ENCODE measurements at places on chromosomes 13 and 19. TPM values are rescaled to one million over a fixed set of nuclear protein-coding genes. Genes with fewer than 3 reads are reported as not detected.

ADGRE3 gene
- total RNA-seq, result not detected

LGALS14 gene
- total RNA-seq, result 4.9 TPM

OR4F17 gene
- not detected for total RNA-seq

QPCTL gene
- 22.6 TPM for total RNA-seq

KLK2 gene
- 1.6 TPM for total RNA-seq

ARMC6 gene
- 45.3 TPM for total RNA-seq

DNA sequence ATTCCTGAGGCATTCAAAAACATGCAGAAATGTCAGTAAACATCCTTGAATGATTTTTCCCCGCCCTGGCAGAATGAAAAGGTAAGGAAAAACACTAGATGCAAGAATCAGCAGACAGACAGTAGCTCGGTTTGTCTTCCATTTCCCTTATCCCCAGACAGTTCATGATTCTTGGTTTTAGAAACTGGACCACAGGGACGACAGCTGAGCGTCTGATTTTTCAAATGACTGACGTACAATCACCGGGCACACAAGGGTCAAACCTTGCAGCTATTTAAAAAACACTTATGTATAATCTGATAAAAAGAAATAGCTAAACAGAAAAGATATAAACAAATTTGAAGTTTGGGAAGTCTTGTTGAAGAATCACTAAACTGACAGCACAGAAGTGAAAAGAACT is 47.1 kb downstream of the DCLK1 start:
- H3K4me1 ChIP-seq, result no peaks in the 10 kb centered on the region
- no peak overlapping the region for H3K27ac ChIP-seq
- no peaks in the 10 kb centered on the region for H3K36me3 ChIP-seq

DNA sequence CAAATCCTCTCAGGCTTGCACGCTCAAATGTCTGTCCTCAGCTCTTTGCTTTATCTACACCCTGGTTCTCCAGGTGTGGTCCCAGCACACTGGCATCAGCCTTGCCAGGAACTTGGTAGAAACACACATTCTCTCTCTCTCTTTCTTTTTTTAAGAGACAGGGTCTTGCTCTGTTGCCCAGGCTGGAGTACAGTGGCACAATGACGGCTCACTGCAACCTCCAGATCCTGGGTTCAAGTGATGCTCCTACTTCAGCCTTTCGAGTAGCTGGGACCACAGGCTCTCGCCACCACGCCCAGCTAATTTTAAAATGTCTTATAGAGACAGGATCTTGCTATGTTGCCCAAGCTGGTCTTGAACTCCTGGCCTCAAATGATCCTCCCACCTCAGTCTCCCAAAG is 20.8 kb downstream of the ADGRL1 start:
- H3K27ac ChIP-seq, result no peak overlapping the region
- no peaks in the 10 kb centered on the region for H3K4me1 ChIP-seq
- H3K36me3 ChIP-seq, result no peaks in the 10 kb centered on the region
- H3K4me3 ChIP-seq, result no peak overlapping the region
- DNase-seq, result no peak

DNA sequence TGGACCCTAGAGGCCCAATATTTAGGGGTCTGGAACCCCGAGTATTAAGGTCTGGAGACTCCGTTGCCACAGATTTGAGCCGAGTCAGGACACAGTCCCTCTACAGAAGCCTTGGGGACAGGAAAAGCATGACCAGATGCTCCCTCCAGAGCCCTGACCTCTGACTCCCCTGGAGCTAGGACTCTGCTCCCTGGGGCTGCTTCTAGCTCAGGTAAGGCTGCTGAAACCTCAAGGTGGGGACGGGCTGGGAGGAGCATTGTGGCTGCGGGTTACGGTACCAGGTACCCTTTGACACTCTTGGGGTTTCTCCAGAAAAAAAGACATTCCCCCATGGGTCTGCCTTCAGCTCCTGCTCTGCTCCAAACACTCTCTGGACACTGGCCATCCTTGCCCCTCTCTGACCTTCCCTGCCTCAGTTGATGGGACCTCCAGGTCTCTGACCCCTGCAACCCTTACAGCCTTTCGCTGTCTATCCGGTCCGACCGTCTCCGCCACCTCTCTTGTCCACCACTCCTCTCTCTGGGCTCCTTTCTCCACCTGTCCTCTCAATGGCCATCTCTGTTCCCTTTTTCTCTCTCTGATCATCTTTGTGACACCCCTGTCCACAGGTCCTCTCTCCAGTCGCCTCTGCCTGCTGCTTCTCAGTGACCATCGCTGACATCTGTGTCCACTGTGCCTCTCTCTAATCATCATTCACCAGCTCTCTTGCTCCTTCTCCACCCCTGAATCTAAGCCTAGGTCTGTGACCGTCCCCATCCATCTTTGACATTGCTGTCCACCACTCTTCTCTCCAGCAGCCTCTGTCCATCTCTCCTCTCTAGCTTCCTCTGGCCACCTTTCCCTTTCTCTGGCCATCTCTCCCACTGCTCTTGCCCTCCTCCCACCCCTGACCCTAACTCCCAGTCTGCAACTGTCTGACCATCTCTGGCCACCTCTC is 1.4 kb downstream of the LRFN3 start:
- DNase-seq, result no peak
- no peaks in the 10 kb centered on the region for H3K4me1 ChIP-seq
- H3K27me3 ChIP-seq, result no peaks in the 10 kb centered on the region
- no peak overlapping the region for H3K27ac ChIP-seq
- peak overlapping the region; percentile 75 for H3K4me3 ChIP-seq
- H3K36me3 ChIP-seq, result no peaks in the 10 kb centered on the region

- DNase-seq, result no peak
- no peaks in the 10 kb centered on the region for H3K27me3 ChIP-seq
- H3K36me3 ChIP-seq, result no peaks in the 10 kb centered on the region
- no peak overlapping the region for H3K4me3 ChIP-seq
Observed at GRCh38 chr13:27835799-27836198, 43.5 kb downstream of the GSX1 start.

DNA sequence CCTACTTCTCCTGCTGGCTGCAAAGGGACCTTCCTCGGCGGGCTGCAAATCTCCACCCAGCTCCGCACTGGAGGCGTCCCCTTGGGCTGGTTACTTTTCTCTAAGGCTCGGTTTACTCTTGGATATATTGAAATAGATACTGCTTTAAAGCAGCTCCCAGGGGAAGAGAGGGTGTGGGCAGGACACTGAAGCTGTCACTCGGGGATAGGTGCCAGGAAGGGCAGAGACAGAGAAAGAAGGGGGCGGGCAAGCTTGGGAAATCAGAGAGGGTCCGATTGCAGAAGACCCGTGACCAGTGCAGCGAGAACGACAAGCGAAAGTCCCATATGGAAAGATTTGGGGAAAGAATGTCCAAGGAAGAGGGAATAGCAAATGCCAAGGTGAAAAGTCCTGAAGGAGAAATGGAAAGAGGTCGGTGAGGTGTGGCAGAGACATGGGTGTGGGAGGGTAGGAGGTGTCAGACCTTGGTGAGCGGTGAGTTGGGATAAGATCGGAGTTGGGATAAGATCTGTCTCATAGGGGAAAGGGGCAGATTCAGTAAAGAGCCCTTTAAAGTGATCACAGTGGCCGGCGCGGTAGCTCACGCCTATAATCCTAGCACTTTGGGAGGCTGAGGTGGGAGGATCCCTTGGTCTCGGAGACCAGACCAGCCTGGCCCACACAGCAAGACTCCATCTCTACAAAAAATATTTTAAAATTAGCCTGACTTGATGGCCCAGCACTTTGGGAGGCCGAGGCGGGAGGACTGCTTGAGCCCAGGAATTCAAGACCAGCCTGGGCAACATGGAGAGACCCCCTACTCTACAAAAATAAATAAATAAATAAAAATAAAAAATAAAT is 618 bp downstream of the THSD8 start:
- no peak overlapping the region for H3K27ac ChIP-seq
- H3K27me3 ChIP-seq, result no peaks in the 10 kb centered on the region
- no peak for DNase-seq
- peak overlapping the region; percentile 95 for H3K4me3 ChIP-seq
- H3K36me3 ChIP-seq, result peaks cover 1% of the 10 kb centered on the region

GRCh38 chr19:34881982-34882381 is 44.7 kb upstream of the ZNF30 start:
- H3K27ac ChIP-seq, result no peak overlapping the region
- H3K4me1 ChIP-seq, result no peaks in the 10 kb centered on the region
- H3K36me3 ChIP-seq, result no peaks in the 10 kb centered on the region
- no peak for DNase-seq

DNA sequence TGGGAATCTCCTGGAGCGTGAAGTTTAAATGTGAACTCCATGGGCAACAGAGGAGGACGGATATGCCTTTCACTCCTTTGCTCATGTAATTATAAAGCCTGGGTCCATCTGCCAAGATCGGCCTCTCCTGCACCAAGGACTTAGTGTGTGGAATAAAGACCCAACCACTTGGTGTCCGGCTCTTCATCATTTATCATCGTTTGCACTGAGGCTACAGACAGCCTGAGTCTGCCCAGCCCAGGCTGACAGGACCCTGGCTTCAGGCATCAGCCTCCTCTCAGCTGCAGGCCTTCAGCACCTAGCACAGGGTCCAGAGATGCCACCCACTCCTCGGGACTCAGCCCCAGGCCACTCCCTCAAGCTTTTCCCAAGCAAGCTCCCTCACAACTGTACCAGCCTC is 206.8 kb upstream of the IPO5 start:
- no peaks in the 10 kb centered on the region for H3K36me3 ChIP-seq
- H3K4me3 ChIP-seq, result no peak overlapping the region
- no peak for DNase-seq
- no peaks in the 10 kb centered on the region for H3K4me1 ChIP-seq
- no peaks in the 10 kb centered on the region for H3K27me3 ChIP-seq

GRCh38 chr13:23822252-23822824 is 66.9 kb downstream of the MIPEP start:
- H3K36me3 ChIP-seq, result no peaks in the 10 kb centered on the region
- DNase-seq, result no peak
- H3K27ac ChIP-seq, result no peak overlapping the region
- H3K4me1 ChIP-seq, result no peaks in the 10 kb centered on the region
- H3K4me3 ChIP-seq, result no peak overlapping the region

GRCh38 chr13:61275736-61276135 is 139.9 kb downstream of the PCDH20 start:
- H3K27me3 ChIP-seq, result no peaks in the 10 kb centered on the region
- H3K4me3 ChIP-seq, result no peak overlapping the region

- H3K4me3 ChIP-seq, result no peak overlapping the region
- no peaks in the 10 kb centered on the region for H3K4me1 ChIP-seq
- DNase-seq, result no peak
- H3K27me3 ChIP-seq, result no peaks in the 10 kb centered on the region
- no peak overlapping the region for H3K27ac ChIP-seq
Observed at GRCh38 chr13:76481738-76482137, 404.5 kb downstream of the KCTD12 start.

- H3K4me3 ChIP-seq, result no peak overlapping the region
- no peak overlapping the region for H3K27ac ChIP-seq
- no peaks in the 10 kb centered on the region for H3K4me1 ChIP-seq
- DNase-seq, result no peak
- no peaks in the 10 kb centered on the region for H3K36me3 ChIP-seq
Observed at GRCh38 chr13:31421756-31422155, 222.0 kb downstream of the B3GLCT start.

DNA sequence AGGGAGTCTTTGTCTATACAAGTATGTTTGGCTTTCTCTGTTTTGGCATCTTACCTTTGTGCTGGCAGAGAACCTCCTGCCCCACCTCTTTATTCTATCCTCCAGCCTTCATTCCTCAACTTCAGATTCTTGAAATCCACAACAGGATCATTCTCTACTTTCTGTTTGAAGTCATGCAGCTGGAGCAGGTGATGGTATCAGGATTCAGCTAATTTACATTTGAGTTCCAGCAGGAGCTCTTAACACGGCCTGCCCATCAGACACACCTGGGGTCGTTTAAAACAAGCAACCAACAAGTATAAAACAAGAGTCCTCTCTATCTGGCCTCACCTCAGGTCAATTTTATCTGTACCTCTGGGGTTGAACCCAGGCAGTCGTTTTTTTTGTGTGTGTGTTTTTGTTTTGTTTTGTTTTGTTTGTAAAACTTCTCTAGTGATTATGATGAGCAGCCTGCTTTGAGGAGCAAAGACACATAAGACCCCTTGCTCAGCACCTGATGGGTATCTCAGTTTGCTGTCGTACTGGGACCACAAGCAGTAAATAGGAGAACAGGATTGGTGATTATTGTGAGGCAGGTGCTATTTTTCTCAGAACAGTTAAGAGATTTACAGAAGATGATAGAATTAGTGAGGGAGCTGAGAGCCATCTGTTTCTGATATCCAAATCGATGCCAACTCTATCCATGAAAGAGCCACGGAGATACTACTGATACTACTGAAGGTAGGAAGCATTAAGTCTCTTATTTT is 78.4 kb downstream of the GPC6 start:
- no peaks in the 10 kb centered on the region for H3K27me3 ChIP-seq
- H3K27ac ChIP-seq, result no peak overlapping the region
- H3K4me3 ChIP-seq, result no peak overlapping the region
- no peak for DNase-seq
- H3K36me3 ChIP-seq, result no peaks in the 10 kb centered on the region

DNA sequence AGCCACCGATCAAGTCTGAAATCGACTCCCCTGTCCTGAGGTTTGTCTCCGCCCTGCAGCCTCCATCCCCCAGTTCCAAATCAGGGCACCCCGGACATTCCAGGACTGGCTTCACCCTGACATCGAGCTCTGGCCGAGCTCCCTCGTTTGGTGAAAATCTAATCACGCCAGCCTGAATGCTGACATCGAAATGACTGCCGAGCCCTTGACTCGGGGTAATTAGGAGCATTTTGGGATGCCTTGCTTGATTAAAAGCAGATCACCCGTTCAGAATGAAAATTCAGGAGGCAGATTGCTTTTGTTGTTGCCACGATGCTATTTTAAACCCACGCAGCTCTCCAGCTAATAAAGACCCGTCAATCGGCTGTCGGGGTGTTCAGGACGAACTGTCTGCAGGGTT is 34.3 kb downstream of the ZNRF4 start:
- H3K4me1 ChIP-seq, result no peaks in the 10 kb centered on the region
- no peaks in the 10 kb centered on the region for H3K36me3 ChIP-seq
- DNase-seq, result no peak
- no peak overlapping the region for H3K4me3 ChIP-seq

DNA sequence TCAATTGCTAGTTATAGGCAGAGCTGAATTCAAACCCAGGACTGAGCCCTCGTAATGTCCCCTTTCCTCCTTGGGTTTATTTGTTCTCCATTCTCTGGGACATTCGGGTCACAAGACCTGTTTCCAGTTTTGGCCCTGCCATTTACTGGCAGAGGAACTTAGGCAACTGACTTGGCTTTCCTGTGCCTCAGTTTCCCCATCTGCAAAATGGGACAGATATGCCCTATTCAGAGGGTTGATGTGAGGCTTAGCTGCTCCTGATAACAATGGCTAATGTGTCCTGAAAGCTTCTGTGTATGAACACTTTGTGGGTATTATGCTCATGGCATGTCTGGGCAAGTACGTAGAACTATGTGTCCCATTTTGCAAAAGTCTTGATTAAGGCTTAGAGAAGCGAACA is 996 bp downstream of the ZNF524 start:
- peaks cover 10% of the 10 kb centered on the region for H3K4me1 ChIP-seq
- DNase-seq, result no peak
- H3K27me3 ChIP-seq, result no peaks in the 10 kb centered on the region
- H3K27ac ChIP-seq, result peak overlapping the region; percentile 99
- H3K36me3 ChIP-seq, result no peaks in the 10 kb centered on the region

- DNase-seq, result peak; percentile 53
- H3K36me3 ChIP-seq, result peaks cover 12% of the 10 kb centered on the region
- no peaks in the 10 kb centered on the region for H3K27me3 ChIP-seq
- peak overlapping the region; percentile 56 for H3K4me3 ChIP-seq
Observed at GRCh38 chr13:46679369-46680120, 117.4 kb downstream of the ESD start.
